Stimulated activated CD8-positive, alpha-beta memory T cell treated with anti-CD3 and anti-CD28 coated beads, Interleukin-4, amount 100 ng/mL, for 4 hours (primary cell): ENCODE measurements at places on chromosomes 11 and 22.

GRCh38 chr11:27705873-27706820 lies 5.9 kb upstream of the BDNF start:
- DNase-seq = no peak

DNA sequence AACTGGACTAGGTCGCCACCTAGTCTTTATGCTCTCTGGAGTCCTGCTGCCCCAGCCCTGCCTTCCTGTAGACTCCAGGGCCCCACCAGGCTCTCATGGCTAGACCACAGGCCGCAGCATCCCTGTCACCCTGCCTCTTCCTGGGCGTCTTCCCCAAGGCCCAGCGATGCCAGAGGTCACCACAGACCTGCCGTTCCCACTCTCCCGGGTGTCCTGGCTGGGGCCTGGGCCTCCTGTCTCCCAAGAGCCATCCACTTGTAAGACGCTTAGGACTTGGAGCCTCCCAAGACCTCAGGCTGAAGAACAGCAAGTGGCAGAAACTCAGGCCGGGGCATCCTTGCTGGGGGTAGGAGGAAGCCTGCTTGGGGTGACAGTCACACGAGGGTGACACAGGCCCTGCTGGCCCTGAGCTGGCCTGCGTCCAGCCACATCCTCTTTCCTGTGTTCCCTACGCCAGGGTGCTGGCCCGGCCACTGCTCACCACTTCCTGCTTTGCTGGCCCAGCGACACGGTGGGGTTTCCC lies 2.0 kb upstream of the TCIRG1 start:
- DNase-seq = no peak

- no peak for DNase-seq
Observed at GRCh38 chr11:71580057-71581003, 2.3 kb downstream of the KRTAP5-11 start.

- no peak for DNase-seq
Observed at GRCh38 chr11:95697614-95698408, 91.8 kb downstream of the FAM76B start.

DNA sequence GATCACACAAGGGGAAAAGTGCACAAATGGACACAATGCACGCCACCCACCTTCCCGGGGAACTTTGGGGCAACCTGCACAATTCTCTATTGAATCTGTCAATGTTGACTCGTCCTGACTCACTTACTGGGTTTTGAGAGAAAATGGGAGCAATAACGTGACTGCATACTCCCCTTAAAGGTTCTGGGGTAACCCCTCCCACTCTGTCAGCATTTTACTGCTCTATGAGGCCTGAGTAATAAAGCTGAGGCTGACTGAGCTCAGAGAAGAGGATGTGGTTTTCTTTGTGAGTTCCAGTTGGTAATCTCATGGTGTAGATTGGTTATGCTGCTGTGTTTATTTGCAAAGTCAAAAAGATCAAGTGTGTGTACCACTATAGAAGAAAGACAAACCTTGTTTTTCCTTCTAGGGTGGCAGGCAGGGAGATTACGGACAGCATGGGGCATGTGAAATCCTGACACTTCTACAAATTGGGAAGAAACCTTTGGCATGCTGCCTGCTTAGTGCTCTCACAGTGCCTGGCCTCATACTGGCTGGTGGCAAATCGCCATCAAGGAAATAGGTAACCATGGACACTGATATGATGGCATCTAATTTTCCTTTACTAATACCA lies 16.1 kb upstream of the APOA1 start:
- DNase-seq = peak; percentile 34

DNA sequence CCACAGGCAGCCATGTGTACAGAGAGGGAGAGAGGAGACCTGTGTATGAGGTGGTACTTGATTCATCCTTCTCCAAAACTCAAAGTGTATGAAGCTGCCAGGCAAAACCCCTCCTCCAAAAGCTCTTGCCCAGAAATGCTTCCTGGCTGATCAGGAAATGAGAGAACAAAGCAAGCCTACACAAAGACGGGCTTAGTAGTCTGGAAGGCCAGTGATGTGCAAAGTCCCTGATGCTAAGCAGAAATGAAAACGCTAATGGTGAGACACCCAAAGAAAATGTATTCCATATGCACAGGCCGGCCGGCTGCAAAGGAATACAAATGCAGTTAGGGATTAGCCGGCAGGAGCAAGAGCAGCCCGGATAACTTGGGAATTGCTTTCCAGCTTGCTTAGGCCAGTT lies 234.9 kb upstream of the CADM1 start:
- no peak for DNase-seq

DNA sequence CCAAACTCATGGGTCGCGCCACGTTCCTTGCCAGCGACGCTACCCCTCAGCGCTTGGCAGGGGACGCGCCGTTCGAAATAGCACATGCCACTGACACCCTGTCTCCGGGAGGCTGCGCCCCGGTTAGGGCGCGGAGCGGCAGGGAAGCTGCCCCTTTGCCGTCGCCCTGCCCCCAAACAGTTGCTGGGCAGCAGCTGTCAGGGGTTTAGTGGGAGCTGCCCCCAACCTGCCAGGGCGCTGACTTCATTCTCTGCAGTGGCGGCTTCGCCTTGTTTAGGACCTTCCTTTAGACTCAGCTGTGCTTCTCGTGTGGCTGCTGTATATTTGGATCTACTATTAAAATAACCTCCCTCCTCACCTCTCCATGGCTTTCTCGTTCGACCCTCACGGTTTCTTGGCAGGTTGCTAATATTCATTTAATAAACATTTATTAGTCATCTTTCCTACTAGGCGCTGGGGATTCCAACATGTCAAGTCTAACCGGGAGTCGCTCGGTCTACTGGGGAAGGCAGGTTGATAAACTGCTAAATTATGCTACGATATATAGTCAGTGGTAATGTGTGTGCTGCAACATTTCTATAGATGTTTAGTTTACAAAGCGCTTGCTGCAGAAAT lies 782 bp downstream of the TMEM109 start:
- no peak for DNase-seq

DNA sequence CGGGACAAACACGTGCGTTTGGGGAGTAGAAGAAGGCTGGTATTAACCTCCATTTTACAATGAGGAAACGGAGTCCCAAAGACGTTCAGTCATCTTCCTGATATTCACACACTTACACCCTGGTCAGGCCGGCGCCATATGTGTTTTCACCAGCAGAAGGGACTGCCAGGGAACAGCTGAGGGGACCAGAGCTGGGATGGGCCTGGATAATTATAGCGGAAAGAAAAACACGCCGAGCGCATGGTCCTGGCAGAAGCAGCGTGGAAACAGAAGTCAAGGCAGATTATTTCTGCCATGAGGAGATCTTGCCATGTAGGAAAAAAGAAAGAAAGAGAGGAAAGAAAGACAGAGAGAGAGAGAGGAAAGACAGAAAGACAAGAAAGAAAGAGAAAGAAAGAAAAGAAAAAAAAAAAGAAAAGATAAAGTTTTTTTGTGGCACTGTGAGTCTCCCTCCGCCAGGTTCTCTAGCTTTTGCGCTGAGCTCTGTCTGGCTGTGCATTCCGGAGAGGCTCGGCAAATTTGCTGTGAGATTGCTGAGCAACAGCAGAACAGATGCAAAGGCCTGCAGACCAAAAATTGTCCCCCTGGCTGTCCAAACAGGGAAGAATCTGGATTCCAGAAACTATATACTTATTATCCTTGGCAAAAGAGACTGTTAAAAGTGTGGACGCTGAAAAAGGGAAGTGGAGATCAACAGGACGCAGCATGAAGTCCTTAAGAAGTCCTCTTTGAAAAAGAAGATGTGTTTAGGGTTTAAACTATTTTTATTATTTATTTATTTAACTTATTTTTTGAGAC lies 1.3 kb upstream of the UCP2 start:
- DNase-seq = no peak

GRCh38 chr11:46987183-46987582 lies 50.6 kb downstream of the CSTPP1 start:
- DNase-seq = no peak

DNA sequence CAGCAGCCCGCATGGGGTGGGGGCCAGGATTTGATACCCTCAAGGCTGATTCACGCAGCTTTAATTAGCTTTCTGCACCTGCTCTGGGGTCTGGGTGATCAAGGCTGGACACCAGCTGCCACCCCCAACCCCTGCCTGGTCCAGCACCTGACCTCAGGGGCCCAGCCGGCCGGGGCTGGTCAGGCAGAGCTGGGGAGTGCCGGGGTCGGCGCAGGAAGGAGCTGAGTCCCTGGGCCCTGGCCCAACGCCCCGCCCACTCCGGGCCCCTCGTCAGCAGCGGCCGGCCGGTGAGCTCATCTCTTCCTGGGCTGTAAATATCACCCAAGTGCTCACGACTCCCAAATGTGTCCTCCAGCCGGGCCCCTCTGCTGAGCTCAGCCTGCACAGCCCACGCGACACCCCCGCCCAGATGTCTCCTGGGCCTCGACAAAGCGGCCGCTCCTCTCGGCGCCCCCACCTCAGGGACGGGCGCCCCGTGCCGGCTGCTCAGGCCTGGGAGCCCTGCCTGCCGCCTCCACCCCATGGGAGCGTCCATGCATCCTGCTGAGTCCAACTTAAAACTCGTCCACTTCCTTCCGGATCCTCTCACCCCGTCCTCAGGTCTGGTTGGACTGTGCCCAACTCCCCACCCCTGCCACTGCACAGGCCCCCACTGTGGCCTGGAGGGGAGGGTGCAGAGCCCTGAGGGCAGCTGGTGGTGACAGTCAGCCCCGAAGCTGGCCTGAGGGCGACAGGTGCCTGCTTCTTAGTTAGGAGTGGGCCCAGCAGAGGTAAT lies 29.0 kb downstream of the RTN4R start:
- DNase-seq = no peak

DNA sequence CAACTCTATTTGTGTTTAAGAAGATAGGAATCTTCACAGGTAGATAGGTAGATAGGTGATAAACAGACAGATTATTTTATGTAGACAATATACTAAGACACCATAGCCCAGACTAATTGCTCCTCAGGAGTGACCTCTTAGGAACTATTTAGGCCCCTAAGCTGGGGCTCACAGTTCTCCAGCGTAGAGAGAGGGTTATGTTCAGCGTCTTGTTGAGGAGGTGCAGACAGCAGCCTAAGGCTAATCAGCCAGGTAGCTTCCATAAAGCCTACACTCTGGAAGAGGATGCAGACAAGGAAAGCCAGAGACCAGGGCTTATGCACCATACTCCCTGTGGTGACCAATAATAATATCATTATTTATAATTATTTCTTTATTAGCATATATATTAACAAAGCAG lies 705.2 kb downstream of the LRRC4C start:
- no peak for DNase-seq

GRCh38 chr11:102983486-102983885 lies 28.0 kb upstream of the MMP13 start:
- DNase-seq = no peak

GRCh38 chr22:42693055-42693762 lies 27.5 kb downstream of the A4GALT start:
- no peak for DNase-seq

DNA sequence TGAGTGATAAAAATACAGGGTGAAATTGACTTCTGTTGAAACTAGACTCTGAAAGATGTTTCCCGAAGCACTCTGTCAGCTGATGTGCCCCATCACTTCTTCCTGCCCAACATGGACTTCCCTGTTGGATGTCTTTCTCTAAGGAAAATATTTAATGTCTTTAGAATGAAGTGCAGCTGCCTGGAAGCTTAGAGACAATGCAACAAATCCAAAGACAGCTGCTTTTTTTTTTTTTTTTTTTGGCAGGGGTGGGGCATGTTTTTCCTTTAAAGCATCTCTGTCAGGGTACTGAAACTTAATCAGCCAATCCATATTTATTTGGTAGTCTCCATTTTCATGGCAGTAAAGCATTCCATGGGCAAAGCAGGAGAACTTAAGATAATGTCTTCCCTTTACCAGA lies 5.9 kb downstream of the JAM3 start:
- DNase-seq = no peak
